Fibroblast of skin of right quadriceps (primary cell): ENCODE measurements at places on chromosomes 12 and 14.

GRCh38 chr12:49328816-49329215 is 5.8 kb downstream of the TROAP start:
- no peak for DNase-seq

DNA sequence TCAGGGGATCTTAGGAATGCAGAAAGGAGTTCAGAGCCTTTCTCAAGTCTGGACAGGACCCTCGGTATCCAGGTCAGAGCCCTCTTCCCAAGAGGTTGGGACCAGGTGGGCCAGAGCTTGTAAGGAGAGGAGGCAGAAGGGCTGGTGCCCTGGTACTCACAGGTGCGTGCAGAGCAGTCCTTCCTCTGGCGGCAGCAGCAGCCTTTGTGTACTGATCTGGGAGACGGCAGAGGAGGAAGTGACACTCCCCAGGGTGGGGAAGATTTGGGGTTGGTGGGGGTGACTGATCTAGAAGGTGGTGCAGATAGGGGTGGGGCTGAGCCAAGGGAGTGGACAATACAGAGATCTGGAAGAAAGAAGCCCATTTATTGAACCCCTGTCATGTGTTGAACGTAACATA is at the start of gene ITGB7:
TSS of gene ITGB7 (minus strand) at position 210 of the 400 bp plus-strand sequence. CDS start 6,808 bp downstream, outside the sequence.
- no peak for DNase-seq

GRCh38 chr12:51755251-51755650 is 93.3 kb downstream of the FIGNL2 start:
- DNase-seq = no peak

DNA sequence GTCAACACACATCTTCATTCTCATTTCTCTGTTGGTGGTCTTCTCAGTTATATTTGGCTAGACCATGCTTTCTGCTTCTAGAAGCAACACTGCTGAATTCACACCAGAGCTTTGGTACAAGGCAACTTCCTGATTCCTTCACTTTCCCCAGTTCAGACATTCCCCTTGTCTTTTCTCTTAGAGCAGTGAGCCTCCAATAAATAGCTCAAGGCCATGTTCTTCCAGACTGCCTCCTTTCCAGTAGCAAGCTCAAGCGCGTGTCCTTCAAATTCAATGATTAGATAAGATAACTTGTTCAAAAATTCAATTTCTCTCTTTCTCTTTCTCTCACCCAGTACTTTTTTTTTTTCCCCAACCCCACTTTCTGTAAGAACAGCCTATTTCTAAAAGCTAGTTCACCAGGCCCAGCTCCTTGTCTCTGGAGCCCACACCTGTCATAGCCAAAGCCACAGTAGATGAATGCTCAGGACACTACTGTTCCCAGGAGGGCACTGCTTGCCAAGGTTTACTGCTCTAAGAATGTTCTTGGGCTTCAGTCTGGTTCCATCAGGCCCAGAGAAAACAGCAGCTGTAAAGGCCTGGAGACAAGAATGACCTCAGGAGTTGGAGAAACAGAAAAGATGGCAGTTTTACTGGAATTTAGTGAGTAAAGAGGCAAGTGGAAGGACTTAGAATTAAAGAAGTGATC is 17.7 kb downstream of the TBK1 start:
- DNase-seq = no peak

DNA sequence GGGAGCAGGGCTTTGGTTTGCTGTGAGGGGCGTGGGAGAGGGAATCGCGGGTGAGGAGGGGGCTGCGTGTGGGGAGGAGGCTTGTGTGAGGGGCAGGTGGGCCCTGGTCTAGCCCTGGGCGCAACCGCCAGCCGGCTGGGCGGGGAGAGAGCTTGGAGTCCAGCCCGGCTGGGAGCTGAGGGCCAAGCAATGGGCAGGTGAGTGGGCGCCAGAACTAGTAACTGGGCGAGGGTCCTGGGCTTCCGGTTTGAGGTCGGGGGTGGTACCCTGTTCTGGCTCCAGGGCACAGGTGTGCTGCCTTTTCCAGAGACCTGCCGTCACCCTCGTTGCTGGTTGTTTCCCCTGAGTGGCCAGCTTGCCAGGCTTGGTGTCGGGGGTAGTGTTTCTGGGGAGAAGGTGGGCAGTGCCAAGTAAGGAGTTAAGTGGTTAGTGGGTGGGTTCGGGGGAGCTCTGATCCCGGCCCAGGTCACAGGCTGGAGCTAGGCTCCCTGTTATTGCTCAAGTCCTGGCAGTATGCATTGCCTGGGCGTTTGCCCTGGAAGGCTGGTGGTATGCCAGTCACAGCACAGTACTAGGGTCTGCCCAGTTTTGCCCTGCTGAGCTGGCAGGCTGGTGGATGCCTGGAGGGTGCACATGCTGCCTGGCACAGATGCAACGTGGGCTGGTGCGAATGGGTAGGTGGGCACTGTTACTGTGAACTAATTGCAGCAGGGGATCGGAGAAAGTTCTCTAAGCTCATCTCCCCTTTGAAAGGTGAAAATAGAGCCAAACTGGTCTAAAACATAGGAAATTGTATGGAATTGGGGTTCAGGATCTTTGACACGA is 683 bp downstream of the CIPC start:
- no peak for DNase-seq

GRCh38 chr12:106204312-106204711 is 43.5 kb downstream of the CKAP4 start:
- peak; percentile 8 for DNase-seq

DNA sequence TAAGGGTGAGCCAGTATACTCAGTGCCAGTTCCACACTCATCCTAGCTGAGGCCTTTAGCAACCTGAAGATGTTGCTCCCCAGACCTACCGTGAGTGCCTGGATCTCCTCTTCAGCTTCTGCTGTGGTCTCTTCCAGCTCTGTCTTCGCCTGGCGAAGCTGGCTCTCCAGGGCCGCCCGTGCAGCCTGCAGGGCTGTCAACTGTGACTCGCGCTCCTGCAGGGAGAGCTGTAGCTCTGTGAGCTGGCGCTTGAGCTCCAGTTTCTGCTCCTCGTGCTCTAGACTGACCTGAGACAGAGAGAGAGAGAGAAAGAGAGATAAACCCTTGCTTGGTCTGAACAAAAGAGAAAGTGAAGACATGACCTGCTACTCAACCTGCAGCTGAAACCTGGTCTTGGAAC is 84.0 kb downstream of the PRKAB1 start:
- DNase-seq = no peak
